Subcutaneous preadipocyte (primary cell): ENCODE measurements at places on chromosomes 11 and 22. TPM values are rescaled to one million over a fixed set of nuclear protein-coding genes. Genes with fewer than 3 reads are reported as not detected.

RIBC2 gene
- 1.1 and 1.4 TPM in 2 replicates for total RNA-seq

ANO1 gene
- total RNA-seq: not detected in 2 replicates

PSMC3 gene
- 138 and 145 TPM in 2 replicates for total RNA-seq

PHF21B gene
- total RNA-seq: 0.20 TPM in 1 of 2 replicates, not detected in the other

CPT1A gene
- 37.5 and 48.5 TPM in 2 replicates for total RNA-seq
